ENCODE measurements at places on chromosomes 4 and X. TPM values are rescaled to one million over a fixed set of nuclear protein-coding genes. Genes with fewer than 3 reads are reported as not detected.

Gene TBX22
- 0.26 TPM for polyA plus RNA-seq

Gene RHOH
- polyA plus RNA-seq = not detected

Gene ERAS
- not detected for polyA plus RNA-seq

GRCh38 chr4:76238701-76239100 is 12.8 kb upstream of the FAM47E start:
- DNase-seq = no peak

DNA sequence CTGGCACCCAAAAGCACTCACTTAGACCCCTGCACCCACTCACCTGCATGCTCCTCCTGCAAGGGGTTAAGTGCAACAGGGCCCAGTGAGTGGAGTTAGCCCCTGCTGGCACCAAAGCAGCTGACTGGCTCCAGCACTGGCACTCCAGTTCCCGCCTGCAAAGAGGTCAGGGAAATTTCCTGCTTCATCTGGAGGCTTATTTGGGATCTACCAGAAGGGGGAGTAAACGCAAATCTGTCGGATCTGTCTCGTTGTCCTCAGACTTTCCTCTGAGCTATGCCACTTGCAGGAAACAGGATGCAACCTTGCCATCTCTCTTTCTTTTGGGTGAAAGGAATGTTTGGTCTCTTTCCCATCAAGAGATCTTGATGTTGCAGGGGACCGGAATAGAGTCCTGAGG is 435.6 kb downstream of the PCDH10 start:
- DNase-seq = no peak

- no peak for DNase-seq
These were observed 21.2 kb downstream of the SLC25A5 start for GRCh38 chrX:119489212-119490074.

- peak; percentile 47 for DNase-seq
These were observed 139.3 kb downstream of the GASK1B start for GRCh38 chr4:158033416-158034120.

DNA sequence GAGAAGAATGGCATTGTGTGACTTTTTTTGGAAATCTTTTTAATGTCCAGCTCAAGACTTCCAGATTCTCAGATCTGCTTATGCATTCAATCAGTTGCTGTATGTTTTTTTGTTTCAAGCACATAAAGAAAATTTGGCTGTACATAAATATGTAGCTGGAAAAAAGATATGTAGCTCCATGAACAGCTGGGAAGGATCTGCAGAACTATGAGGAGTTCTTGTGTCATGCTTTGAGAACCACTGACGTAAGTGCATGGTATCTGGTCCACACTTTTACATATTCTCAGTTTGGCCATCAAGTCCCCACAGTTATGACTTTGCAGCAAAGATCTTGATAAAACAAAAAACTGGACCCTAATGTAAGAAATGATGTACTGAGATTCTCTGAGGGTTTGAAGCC is 165.9 kb downstream of the KIT start:
- no peak for DNase-seq

GRCh38 chr4:64174247-64174882 is 234.9 kb downstream of the TECRL start:
- DNase-seq = no peak

DNA sequence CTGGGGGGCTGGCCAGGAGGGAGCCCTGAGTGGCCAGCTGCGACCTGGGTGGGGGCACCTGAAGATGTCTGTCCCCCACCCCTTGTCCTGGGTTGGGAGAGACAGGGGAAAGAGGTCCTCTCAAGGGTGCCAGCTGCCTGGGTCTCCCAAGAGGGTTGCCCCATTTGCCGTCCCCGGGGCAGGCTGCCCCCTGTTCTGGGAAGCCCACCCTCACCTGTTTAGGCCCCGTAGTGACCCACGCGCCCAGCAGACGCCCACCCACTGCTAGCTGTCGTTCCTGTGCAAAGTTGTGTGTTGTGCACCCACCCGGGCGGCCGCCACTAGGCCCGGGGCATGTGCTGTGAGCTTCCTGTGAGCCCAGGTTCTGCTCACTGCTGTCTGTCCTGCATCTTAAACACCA is 25.5 kb upstream of the PNMA3 start:
- no peak for DNase-seq

- no peak for DNase-seq
These were observed 21.9 kb upstream of the GPR78 start for GRCh38 chr4:8558080-8558960.

GRCh38 chrX:3465017-3465416 is 118.6 kb upstream of the MXRA5 start:
- DNase-seq = no peak

GRCh38 chrX:71099736-71100135 is 4.1 kb downstream of the FOXO4 start:
- no peak for DNase-seq

DNA sequence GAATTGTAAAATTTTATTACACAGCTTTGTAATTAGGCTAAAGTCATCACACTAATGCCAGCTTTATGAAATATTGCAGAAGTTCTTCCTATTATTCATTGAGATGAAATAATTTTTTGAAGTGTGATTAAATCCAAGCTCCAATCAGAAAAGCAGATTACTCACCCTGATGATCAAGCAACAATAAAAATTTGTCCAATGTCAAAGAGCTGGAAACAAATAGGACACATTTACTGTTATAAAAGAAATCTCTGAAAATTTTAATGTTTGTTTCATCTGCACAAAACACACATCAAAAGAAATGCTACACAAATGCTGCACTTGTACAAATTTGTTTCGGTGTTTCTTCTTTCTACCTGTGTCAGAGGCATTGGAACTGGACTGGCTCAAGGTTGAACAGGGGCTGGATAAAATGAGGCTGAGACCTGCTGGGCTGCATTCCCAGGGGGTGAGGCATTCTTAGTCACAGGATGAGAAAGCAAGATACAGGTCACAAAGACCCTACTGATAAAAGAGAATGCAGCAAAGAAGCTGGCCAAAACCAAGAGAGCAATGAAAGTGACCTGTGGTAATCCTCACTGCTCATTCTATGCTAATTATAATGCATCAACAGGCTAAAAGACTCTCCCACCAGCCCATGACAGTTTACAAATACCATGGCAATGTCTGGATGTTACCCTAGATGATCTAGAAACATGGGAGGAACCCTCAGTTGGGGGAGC is 78.3 kb downstream of the GASK1B start:
- peak; percentile 58 for DNase-seq

DNA sequence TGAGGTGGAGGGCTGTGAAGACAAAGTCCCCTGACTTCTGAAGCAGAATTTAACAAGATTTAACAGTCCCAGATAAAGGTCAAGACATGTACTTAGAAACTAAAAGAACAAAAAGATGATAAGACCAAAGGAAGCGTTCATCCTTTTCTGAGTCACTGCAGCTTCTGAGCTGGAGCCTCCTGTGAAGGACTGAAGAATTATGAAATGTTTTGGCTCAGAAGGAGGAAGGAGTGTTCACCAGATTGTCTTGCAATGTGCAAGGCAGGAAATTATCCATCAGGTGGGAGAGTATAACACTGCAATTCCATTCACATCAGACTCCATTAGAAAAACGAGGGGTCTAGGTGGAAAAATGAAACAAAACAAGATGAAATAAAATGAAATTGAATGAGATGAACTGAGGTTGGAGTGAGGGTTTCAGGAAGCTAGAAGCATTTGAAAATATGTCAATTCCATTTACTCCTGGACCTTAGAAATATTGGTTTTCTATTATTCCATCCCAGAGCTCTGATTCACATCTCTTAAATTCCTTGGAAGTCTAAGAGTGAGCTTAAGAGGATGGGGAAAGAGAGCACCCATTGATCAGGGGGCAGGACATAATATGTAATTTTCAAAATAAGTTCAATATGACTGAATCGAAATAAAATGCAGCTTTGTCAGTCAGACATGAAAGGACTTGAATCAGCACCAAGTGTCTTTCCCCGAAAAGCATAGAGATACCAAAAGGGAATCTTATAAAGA is 186.1 kb upstream of the LNX1 start:
- peak; percentile 33 for DNase-seq
